ENCODE measurements at places on chromosomes 2 and 18. TPM values are rescaled to one million over a fixed set of nuclear protein-coding genes. Genes with fewer than 3 reads are reported as not detected.

DNA sequence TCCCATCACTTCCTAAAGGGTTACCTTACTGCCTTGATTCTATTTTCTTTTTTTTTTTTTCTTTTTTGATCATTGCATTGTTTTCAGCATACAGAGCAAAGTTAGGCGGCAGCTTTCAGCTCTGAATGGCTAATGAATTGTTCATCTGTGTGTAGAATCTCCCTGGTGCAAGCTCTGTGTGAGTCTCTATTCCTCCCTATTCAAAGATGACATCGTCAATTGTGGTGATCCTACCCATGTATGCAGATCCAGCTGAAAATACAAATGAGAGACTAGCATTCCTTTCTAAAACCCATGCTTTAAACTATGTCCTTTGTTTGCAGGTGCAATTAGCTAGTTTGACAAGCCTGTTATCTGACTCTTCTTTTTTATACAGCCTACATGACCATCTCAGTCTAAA is 539.0 kb downstream of the ARHGAP15 start:
- no peak for DNase-seq

Gene SERPINB4
- total RNA-seq = 0.13 TPM

GRCh38 chr2:113236367-113237159 is 42.2 kb downstream of the PAX8 start:
- no peak for DNase-seq

DNA sequence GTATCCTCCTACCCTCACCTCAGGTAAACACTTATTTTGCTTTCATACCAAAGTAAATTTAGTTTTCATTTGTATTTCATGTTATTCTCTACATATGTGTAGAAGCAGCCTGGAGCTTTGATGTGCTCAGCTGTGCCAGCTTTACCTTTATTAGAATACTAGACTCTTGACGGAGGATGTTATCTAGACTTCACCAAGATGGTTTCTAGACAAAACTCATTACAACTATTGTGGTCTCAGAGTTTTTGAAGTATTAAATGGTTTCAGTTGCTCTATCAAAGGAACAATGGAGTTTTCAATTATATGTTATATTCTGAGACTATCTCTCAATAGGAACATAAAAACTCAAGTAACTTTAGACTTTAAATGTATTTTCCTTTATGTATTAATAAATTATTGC is 5.0 kb upstream of the IL18RAP start:
- no peak for DNase-seq

GRCh38 chr2:219739066-219739465 is 111.6 kb downstream of the SLC4A3 start:
- DNase-seq = no peak
